ENCODE measurements at places on chromosomes 3 and 15.

GRCh38 chr15:89058876-89059405, 29.3 kb upstream of the ABHD2 start:
- DNase-seq, result no peak

GRCh38 chr3:166455744-166456143, 618.5 kb upstream of the BCHE start:
- DNase-seq, result peak; percentile 90

GRCh38 chr3:130901463-130902204, 7.8 kb downstream of the ATP2C1 start:
- DNase-seq, result no peak

DNA sequence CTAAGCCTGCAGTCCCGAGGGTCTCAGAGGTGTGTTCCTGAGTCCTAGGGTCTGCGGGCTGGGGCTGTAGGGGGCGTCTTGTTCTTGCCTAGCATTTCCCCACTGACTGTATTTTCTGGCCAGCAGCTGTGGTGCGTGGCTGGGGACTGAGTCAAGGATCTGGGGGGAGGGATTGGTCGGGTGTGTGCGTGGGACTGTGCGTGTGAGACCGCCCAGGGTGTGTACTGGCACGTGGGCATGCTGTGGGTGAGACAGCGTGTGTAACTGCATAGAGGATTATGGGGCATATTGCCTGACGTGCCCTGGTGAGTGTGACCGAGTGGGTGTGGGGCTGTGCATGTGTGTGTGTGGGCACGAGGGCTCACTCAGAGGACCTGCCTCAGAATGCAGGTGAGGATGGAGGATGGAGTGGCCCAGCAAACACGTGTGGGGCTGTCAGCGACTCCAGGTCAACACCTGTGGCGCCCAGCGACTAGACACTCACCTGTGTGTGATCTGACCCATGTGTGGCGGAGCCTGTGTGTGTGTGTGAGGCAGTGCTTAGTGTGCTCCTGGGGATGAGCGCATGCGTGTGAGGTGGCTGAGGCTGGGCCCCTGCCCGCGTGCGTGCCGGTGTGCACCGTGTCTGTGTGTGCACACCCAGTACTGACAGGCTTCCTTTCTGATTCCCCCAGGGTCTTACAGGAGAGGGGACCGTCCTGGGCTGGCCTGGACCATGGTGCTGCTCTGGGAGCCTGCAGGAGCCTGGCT, 20.9 kb downstream of the FBLN2 start:
- DNase-seq, result no peak

DNA sequence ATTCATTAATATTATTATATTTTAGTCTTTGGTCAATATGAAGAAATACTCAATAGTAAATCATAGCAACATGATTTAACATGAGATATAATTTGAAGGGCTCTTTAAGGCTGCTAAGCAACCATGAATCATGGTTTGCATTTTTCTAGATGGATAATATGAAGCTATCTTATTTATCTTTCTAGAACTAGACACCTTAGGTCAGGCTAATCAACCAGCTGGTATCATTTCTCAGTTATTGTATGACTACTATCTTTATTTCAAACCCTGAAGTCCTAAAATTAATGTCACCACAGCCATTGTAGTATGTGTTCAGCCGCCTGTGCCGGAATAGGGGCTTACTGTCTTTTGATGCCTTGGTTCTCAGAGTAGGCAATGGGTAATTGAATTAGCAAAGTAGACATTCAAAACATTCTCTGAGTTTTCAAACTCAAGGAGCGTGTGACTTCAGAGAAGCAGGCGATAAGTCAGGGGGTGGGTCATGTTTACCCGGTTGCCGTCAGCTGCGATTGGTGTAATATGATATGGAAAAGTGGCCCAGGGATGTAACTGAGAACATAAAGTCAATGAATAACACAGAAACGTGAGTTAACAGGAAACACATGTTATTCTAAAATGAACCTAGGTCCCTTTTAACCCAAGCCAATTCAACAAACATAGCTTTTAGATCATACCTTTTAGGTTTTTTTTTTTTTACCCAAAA, 93.4 kb upstream of the CTDSPL start:
- peak; percentile 45 for DNase-seq

- DNase-seq, result no peak
Observed at GRCh38 chr15:22950256-22950990, 29.7 kb downstream of the CYFIP1 start.

GRCh38 chr3:69716119-69716518, 23.1 kb upstream of the MITF start:
- no peak for DNase-seq

DNA sequence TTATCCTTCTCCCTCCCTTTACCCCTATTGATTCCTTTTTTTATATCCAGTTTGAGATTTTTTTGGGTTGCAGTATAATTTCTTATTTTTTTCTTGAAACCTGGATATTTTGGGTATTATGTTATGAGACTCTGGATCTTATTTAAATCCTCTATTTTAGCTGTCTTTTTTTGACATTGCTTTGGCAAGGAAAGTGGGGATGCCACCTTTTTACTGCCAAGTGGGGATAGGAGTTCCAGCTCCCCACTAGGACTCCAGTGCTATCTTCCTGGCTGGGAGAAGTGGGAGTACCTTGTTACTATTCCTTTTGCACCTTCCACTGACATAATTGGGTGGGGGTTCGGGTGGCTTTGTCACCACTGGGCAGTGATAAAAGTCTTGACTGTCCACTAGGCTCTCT, 87.9 kb downstream of the SATB1 start:
- DNase-seq, result no peak

GRCh38 chr15:68298336-68298735, 20.8 kb downstream of the FEM1B start:
- no peak for DNase-seq

GRCh38 chr15:101424984-101425383, 64.5 kb downstream of the PCSK6 start:
- DNase-seq, result no peak

DNA sequence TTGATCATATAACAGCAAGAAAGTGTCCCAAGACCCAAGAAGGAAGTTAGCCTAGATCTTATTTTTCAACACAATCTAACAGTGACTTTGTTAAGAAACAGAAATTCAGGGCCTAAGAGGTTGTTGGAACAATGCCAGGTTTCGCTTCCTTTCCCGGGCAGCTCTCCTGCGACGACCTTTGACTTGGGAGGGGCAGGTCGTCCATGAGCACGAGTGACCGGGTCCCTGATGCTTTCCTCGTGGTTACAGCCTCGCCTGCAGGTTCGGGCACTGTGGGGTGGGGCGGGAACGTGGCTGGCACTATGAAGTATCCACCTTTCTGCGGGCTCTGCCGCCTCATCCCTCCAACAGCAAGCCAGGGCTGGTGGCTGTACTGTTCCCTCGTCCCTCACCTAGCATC, 90.1 kb upstream of the RGMA start:
- peak; percentile 25 for DNase-seq

DNA sequence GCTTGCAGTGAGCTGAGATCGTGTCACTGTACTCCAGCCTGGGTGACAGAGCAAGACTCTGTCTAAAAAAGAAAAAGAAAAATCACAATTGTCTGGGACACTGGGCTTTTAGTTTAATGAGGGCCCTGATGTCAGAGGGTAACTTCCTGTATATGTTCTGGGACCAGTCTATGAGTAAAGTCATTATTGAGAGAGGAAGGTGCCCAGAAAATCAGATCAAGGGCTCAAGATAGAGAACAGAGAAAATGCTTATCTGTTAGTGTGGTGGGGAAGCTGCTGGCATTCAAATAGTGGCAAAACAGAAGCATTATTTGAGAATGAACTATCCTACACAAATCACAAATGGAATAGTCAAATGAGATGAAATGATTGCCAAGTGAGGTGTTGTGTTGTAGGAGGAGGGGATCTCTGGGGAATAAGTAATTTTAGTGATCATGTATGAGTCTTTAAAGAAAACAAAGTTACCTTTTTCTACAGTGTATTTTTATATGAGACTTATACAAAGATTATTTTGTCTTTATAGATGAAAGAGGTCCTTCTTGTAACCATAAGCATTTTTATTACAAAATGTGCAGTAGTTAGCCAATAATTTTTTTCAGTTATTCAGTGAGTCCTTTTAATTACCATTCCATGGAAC, 13.4 kb downstream of the ARIH2 start:
- no peak for DNase-seq

DNA sequence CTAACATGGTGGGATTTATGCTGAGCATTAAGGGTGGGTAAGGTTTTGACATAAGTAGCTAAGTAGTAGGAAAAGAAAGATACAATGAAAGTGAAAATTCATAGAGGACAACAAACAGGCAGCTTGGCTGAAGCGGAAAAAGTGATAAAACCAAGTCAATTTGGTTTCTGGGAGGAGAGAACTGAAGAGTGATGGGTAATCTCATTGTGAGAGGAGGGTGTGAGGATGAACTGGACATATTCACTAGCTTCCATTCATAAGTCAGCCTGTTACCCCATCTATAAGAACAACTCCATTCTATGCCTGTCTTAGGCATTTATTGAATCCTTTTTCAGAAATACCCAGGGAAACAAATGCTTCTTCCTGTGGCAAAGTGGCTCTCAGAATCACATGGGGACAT, 67.1 kb upstream of the BBX start:
- no peak for DNase-seq

GRCh38 chr3:37715358-37715757, 146.3 kb upstream of the CTDSPL start:
- DNase-seq, result no peak

DNA sequence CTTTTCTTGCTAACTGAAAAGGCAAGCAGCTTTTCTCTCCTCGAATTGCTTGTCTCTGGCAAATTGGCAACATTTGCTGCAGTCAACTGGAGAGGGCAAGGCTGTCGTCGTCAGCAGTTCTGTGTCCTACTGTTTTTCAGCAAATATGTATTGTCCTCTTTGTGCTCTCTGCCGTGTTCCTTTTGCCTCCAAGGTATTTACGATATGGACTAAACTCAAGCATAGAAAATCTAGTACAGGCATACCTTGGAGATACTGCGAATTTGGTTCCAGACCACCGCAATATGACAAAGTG, 558 bp upstream of the SLC30A4 start:
- DNase-seq, result no peak

DNA sequence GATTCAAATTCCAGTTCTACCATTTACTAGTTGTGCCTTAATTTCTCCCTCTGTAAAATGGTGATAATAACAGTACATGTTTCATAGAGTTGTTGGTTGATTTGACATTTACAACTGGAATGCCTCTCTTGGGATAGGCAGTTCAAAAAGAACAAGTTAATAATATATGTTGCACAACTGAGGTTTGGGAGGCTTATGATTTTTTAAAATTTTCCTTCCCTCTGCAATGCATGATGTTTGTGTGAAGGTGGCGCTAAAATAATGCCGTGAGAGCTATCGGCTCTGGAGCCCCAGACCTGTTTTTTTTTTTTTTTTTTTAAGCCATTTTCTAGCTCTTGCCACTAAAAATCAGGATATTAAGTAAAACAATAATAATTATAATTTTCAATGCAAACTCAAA, 18.6 kb downstream of the DNAJB11 start:
- DNase-seq, result peak; percentile 29

GRCh38 chr3:4906107-4906621, 73.1 kb upstream of the BHLHE40 start:
- peak; percentile 73 for DNase-seq

GRCh38 chr15:33218071-33218491, 23.6 kb upstream of the FMN1 start:
- peak; percentile 7 for DNase-seq

GRCh38 chr15:62929000-62929357, 113.6 kb upstream of the TPM1 start:
- no peak for DNase-seq

DNA sequence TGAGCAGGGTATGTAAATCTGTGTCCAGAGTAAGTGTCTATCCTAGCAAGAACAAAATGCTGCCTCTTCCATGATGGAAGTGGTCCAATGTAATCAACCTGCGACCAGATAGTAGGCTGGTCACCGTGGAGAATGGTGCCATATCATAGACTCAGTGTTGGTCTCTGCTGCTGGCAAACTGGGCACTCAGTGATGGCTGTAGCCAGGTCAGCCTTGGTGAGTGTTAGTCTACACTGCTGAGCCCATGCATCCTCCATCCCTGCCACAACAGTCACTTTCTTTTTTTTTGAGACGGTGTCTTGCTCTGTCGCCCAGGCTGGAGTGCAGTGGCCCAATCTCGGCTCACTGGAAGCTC, 69.3 kb downstream of the CHRD start:
- DNase-seq, result no peak

- DNase-seq, result no peak
Observed at GRCh38 chr3:138492980-138493675, 58.7 kb downstream of the ESYT3 start.

GRCh38 chr15:63450884-63451225, 53.5 kb upstream of the USP3 start:
- DNase-seq, result no peak

DNA sequence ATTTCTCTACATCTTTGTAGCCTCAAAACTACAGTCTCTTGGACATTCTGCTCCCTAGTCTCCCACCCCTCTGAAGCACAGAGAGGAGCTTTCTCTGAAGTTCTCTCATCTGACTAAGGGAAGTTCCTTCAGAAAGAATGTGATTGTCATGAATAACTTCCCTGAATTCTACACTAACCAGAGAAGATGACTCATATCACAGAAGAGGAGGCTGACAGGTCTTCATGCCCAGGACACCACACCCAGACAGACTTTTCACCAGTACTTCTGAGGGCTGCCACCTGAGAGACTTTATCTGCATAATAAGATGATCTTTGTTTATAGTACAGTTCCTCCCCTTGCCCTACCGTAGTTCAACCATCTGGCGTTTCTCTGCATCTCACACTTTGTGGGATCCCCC, 52.8 kb downstream of the CDIN1 start:
- DNase-seq, result peak; percentile 60

GRCh38 chr3:58082047-58082446, 73.8 kb downstream of the FLNB start:
- DNase-seq, result peak; percentile 85

GRCh38 chr15:28952666-28953491, 67.1 kb downstream of the APBA2 start:
- no peak for DNase-seq

DNA sequence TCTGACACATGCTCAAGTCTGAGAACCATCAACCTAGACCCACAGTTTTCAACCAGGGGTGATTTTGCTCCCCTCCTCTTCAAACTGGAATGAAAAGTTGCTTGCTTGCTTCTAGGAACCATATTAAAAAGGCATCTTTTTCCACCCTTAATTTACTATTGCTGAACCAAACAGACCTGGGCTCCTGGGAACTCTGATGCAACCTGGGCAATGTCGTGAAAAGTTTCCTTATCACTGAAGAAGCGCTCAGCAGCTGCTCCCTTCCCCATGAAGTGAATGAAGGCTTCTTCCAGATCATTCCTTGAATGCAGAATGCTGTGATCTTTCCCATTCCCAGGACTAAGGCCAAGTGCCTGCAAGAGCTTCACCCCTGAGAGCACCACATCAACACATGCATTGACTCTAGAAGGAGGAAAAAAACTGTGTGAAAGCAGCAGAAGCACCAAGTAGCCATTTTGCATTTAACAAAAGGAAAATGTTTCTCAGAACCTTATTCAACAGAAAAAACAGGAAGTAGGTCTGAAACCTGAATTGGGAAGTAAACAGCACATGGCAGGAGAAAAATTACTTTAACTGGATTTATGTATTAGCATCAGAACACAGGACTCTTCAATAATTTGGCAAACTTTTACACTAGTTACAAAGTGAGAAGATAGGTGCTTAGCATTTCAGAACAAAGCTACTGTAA, 8.7 kb downstream of the ADPGK start:
- DNase-seq, result no peak
